ENCODE measurements at places on chromosomes 13 and 19.

- DNase-seq, result no peak
Observed at GRCh38 chr13:65633806-65634205, 1596.3 kb downstream of the PCDH9 start.

DNA sequence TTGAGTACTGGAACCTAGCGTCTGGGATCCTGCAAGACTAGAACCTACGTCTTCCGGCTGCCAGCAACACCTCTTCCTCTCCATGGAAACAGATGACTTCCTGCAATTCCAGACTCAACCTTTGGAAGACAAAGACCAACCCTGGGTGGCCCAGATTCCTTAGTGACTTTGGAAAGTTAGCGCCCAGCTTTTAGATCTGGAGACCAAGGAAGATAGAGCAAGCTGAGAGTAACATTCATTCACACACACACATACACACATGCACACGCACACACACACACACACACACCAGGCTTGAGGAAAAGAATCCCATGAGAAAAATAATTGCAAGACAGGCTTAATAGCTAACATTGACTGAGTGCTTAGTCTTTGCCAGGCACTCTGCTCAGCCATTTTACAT, 788.9 kb downstream of the UQCRFS1 start:
- no peak for DNase-seq

DNA sequence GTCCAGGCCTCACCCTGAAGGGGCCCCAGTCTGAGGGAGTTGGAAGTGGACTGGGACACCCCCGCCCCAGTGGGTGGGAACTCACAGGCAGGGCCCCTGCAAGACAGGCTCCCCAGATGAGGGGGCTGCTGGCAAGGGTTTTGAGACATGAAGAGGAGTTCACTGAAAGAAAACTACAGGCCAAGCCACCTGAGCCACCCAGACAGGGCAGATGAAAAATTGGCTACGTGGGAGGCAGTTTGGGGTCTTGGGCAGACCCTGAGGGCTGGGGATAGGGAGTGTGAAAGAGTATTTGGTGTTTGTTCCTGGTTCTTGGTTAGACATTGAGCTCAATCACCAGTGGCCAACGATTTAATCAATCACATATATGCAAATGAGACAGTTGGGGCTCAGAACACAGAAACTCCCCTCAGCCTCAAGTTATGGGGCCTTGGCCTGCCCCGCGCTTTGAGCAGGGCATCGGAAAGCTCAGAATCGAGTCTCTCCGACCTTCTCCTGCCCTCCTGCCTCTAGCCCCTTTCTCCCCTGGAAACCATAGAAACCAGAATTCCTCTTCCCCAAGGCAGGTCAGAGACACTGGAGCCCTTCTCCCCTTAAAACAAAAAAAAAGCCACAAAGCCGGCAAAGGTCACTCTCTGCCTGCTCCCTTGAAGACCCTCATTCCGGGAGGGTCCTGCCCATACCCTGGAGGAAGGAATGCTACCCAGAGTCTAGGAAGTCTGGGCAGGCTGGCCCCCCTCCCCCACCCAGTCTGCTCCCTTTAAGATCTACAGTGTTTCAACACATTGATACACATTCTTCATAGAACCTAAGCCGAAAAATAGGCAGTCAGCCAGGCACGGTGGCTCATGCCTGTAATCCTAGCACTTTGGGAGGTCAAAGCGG, 1.3 kb upstream of the ISYNA1 start:
- DNase-seq, result no peak

DNA sequence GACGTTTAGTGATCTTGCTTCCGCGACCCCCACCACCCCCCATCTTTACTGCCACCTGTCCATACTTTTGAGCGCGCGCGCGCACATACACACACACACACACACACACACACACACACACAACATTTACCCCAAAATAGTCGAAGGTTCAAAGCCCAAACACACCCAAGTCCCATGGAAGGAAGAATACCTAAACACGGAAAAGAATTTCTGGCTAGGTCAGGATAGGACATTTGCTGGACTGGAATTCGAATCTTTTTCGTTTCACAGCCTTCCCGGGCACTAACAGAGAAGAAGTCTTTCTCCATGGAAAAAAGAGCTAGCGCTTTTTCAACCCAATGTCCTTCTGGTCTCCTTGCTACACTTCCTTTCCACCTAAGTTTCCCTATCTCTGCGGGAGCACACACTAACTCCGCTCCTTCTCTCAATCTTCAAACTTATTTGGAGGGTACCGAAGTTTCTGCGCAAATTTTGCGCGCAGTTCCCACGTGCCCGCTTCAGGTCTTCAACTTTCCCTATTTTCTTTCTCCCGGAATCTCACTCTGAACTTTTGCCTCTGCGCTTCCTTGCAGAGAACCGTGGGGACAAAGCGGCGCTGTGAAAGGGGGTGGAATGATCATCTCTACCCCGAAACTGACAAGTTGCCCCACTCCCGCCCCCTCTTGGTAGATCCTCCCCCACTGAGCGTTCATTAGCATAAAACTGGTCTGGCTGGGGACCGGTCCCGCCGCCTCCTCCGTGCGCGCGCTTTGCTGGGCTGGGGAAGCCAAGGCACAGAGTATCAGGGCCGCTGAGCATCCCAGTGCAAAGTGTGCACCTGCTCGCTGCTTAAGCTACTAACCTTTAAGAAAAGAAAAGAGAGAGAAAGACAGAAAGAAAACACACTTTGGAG, 2.7 kb downstream of the DACH1 start:
- no peak for DNase-seq

DNA sequence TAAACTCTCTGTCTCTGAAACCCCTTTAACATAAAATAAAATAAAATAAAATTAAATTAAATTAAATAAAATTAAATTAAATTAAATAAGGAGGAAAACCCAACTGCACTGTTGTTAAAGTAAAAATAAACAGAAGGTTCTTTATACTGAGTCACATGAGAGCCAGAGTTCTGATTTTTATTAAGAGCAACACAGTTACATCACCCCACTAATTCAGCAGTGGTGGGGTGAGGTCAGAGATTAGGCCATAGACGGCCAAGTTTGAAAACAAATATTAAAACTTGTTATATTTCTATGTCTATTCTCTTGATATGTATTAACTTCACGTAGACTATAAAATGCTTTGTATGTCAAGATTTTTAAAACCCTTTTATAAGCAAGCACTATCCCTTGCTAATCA, 59.5 kb downstream of the MYCBP2 start:
- DNase-seq, result no peak

- DNase-seq, result no peak
Observed at GRCh38 chr13:94254737-94255136, 224.7 kb downstream of the DCT start.

DNA sequence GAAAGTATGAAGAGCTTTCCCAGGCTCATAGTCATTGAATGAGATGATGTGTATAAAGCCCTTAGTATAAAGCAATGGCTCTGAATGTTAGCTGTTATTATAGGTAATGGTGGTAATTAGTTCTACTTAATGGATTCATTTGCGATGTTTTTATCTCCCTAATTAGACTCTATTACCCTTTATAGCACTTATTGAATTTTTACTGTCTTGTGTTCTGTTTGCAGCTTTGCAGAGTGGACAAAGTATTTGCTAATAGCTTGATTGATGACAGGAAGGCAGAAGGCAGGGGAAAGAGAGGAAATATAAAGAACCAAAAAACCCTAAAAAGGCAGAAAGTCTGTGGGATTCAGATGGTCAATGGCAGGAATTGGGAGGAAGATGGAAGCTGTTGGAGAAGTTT, 524.4 kb upstream of the SPRY2 start:
- no peak for DNase-seq

- DNase-seq, result no peak
Observed at GRCh38 chr13:63190219-63190618, 1774.6 kb upstream of the PCDH20 start.

GRCh38 chr13:98564204-98564603, 12.7 kb downstream of the STK24 start:
- DNase-seq, result no peak

DNA sequence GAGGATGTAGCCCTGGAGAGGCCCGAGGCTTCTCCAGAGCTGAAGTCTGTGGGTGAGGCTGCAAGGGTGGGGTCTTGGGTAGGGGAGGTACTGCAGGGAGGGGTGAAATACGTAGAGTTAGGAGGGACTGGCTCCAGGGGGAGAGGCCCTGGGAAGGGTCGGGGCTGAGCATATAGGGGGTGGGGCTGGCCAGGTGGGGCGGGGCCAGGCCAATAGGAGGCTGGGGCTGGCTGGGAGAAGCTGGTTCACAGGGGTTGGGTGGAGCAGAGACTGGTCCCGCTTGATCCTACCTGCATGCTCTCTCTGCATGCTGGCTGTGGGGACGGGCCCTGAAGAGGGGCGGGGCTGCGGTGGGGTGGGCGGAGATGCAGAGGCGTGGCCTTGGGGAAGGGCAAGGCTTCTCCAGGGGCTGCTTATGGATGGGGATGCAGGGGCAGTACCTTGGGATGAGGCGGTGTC, 51.9 kb downstream of the CELF5 start:
- DNase-seq, result no peak

DNA sequence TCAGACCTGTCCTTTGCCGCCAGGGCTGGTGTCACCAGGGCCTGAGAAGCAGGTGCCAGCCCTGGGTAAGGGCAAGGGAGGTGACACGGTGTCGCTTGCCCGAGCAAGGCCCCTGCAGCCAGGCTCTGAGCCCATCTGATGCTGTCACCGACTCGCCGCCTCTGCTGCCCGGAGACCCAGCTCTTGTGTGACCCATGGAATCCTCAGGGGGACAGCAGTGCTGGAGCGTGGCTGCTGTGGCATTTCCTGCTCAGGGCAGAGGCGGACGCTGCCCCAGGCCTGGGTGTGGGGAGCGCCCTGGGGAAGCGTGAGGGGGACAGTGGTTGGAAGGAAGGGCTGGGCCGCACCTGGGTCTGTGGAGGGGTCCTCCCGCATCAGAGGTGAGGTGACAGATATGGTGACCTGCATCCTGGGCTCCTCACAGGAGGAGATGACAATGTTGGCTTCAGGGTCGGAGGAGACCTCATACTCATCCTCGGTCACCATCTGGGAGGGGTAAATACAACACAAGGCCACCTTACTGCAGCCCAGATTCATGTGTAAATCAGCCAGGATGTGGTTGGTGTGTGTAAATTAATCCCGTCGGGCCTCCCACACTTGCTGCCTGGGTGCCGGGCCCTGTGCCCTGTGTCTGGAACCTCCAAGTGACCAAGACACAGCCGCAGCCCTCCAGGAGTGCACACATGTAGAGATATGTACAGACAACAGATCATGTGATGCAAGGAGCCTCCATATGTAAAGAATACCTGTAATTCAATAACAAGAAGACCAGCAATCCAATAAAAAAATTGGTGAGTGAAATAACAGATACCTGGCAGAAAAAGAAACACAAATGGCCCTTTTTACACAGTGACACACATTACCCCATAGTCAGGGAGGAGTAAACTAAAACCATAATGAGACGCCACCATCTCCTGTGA, 27.6 kb upstream of the MATK start:
- DNase-seq, result no peak

DNA sequence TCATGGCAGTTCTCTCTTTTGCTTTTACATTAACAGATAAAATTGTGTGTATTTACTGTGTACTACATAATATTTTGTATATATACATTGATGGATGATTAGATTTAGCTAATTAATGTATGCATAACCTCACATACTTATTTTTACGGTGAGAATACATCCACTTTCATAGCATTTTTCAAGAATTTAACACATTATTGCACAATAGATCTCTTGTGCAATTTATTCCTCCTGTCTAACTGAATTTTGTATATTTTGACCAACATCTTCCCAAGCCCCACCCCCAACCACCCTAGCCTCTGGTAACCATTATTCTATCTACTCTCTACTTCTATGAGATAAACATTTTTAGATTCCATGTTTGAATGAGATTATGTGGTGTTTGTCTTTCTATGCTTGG, 194.7 kb downstream of the RBM26 start:
- DNase-seq, result no peak

DNA sequence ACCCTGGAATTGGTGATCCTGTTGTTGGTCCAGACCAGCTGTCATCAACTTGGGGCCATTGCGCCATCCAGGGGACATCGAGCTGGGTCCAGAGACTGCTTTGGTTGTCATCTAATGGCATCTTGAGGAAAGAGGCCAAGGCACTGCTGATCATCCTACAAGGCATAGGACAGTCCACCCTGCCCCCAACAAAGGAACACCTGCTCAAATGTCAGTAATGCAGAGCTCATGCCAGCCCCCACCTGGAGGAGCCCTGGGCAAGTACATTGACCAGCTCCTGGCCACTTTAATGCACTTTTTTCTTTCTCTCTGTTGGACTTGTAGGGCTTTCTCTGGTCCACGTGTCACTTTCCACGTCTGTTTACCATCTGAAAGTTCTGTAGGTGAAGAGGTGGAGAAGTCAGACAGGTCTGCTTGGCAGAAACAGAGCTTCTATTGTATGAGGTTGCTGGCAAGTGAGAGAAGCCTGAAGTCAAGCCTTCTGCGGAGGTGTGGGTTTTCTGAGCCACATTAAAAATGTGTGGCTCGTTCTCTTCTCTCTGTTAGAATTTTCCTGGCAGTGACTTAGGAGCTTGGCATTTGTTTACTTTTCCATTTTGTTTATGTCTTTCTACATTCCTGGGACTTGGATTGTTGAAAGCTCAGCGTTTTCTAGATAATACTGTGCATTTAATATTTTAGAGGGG, 124.0 kb upstream of the RNF113B start:
- peak; percentile 75 for DNase-seq

- DNase-seq, result no peak
Observed at GRCh38 chr13:42538996-42539395, 35.0 kb upstream of the TNFSF11 start.

- DNase-seq, result no peak
Observed at GRCh38 chr19:13117176-13117771, 734 bp upstream of the TRMT1 start.
